ENCODE measurements at places on chromosomes 2 and 18. TPM values are rescaled to one million over a fixed set of nuclear protein-coding genes. Genes with fewer than 3 reads are reported as not detected.
A peak's percentile ranks its signal among the peaks of the same experiment; 100 is the strongest.

GRCh38 chr2:118856978-118857676, 9.7 kb upstream of the EN1 start:
- no peak for DNase-seq

- DNase-seq: no peak
These were observed 81.9 kb upstream of the COL5A2 start for GRCh38 chr2:189261431-189261841.

DNA sequence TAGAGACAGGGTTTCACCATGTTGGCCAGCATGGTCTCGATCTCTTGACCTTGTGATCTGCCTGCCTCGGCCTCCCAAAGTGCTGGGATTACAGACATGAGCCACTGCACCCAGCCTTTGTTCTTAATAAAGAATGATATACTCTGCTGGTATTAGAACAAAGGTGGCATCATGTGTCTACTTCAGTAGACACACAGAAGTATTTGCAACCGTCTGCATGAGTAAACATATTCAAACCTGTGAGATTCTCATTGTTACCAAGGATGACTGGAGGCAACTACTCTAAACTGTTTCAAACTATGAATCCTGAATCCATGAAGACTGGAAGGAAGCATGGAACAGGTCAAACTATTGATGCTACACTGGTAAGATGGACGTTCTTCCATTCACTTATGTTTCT, 32.1 kb downstream of the MBD2 start:
- DNase-seq: no peak

DNA sequence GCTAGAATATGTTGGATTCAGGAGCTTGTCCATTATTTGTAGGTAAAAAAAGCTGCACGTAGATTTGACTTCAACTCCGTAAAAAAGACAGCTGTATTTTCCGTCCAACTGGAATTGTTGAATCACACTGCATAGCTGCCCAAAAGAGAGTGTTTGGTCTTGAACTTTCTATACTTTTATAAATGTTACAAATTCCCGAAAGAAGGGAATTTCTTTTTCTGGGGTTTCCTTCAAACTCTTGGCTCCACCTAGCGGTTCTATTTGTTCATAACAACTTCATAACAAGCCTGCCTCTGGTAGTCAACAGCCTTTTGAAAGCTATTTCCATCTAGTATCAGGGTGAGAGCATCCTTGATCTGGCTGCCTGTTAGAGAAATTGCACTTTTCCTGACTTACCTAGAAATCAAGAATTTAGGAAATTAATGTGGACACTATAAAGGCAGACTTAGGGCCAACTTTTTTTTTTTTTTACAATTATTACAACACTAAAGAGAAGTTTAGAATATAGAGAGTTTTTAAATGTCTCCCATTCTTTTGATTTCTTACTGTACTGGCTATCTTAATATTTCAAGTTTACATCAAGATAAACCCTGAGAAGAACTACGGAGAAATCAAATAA, 48.1 kb downstream of the TMEM185B start:
- DNase-seq: peak; percentile 72

DNA sequence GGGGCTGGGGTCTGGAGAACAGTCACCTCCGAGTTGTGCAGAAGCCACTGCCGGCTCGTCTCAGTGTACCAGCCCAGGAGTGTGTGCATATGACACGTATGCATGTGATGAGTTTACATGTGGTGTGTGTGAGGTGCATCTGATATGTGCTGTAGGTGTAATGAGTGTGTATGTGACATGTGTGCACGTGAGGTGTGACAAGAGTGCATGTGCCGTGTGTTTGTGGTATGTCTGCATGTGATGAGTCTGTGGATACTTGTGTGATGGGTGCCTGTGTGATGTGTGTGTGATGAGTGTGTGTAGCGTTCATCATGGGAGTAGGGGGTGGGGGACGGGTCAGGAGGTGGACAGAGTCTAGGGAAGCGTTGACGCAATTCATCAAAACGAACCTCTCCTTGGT, 12.8 kb downstream of the NTSR2 start:
- DNase-seq: no peak

GRCh38 chr2:205401511-205401910, 280.8 kb upstream of the NRP2 start:
- no peak for DNase-seq

GRCh38 chr18:79070486-79070885, 1.3 kb downstream of the ATP9B start:
- DNase-seq: no peak

GRCh38 chr2:222871291-222871690, 10.5 kb downstream of the ACSL3 start:
- DNase-seq: no peak

DNA sequence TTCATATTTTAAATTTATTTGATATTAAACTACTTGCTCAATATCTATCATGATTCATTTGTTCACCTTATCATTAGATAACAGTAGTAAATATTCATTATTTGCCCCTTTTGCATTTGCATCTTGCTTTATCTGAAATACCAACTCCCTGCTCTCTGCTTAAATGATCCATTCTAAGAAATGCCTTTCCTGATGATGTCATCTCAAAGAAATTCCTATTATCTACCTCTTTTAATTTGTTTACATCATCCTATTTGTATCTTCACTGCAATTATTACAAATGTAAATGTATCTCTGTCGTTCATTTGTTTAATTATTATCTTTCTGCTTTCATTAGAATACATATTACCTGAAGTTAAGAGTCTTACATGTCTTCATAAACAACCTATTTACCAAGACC, 549.9 kb downstream of the CBLN2 start:
- DNase-seq: no peak

DNA sequence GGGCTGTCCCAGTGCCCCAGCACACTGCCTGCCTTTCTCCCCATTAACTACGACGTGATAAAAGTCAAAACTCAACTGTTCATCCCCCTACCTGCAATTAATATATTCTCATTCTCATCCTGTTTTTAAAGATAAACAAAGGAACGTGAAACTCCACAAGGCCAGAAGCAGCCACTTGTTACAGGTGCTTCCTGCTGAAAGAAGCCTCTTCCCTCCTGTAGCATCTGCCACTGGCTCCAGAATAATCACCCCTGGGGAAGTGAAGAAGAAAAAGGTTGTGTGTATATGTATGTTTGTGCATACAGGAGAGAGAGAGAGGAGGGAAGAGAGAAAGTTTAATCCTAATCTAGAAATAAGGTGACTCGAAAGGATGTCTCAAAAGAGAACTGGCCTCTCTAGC, 27.1 kb downstream of the KIAA2012 start:
- DNase-seq: no peak

- no peak for DNase-seq
These were observed 534.7 kb upstream of the RAB6C start for GRCh38 chr2:129444751-129445150.

DNA sequence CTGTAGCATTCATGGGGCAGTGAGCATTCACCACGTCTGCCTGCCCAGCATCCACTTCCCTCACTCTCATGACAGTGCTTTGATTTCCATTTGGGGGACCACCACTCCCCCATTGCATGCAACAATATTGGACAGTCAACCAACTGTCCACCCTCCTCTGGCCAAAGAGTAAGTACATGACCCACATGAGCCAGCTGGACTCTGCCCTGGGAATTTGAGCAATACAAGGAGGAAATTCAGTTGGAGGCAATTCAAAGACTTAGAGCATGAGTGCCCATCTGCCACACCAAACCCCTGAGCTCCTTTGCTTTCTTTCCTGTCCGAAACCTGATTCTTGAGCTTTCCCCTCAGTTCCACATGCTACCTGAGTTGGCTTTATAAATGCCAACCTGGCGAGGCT, 41.7 kb upstream of the PNO1 start:
- no peak for DNase-seq

GRCh38 chr18:41681138-41681880, 273.7 kb upstream of the PIK3C3 start:
- no peak for DNase-seq

- DNase-seq: no peak
These were observed 7.4 kb upstream of the B3GNT7 start for GRCh38 chr2:231387904-231388724.

GRCh38 chr2:180715044-180715443, 265.4 kb upstream of the UBE2E3 start:
- no peak for DNase-seq

DNA sequence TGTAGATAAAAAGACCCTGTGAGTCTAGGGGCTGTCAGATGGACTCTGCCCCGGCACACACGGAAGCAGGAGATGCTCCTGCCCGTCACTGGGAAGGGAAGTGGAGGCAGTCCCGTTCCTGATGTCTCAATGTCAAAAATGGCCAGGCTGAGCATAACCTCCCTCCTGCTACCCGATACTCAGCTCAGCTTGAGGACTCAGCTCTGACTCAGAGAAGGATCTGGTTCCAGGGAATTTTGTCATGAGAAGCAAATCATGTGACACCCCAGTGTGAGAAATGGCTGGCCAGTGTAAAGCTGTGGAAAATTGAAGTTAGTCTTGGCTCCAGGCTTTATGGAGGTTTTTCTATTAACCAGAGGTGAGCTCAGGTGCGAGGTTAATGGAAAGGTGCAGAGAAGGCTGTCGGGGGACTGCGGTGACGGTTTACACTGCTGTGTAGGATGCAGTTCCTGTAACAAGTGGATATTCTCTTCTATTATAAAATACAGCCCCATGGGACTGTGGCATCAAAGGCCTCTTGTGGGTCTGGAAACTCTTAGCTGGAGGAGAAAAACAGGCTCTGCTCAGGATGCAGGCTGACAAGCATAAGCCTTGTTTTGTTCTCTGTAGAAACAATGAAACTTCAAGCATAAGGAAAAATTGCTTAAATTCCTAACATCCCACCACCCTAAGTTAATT, 24.7 kb upstream of the AGAP1 start:
- DNase-seq: peak; percentile 47

DNA sequence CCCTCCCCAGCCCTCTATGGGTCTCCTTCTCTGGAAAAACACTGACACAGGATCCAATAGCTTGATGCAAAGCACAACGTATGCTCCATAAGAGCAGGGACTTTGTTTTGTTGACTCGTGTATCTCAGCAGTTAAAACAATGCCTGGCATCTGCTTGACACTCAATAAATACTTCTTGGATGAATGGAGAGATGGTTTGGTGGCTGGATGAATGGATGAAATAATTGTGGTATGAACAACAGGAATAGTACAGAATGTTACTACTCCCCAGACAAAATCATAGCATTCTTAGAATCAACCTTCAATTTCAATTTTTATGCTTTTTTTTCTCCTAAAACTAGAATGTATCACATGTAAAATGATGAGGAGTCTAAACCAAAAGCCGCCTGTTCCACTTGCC, 57.4 kb downstream of the KCNE4 start:
- DNase-seq: no peak

- no peak for DNase-seq
These were observed 233.3 kb downstream of the FHOD3 start for GRCh38 chr18:36530676-36531405.

- DNase-seq: no peak
These were observed 47.5 kb downstream of the PTGR3 start for GRCh38 chr18:75161256-75162028.

COBLL1 gene
- polyA plus RNA-seq: 17.5 TPM

PAIP2B gene
- polyA plus RNA-seq: 22.2 TPM

PSTPIP2 gene
- polyA plus RNA-seq: 2.2 TPM

SCN2A gene
- polyA plus RNA-seq: 44.1 TPM

CCDC74A gene
- polyA plus RNA-seq: 21.4 TPM

ITPRIPL1 gene
- polyA plus RNA-seq: 2.2 TPM

TRIB2 gene
- 205 TPM for polyA plus RNA-seq

GAL3ST2 gene
- 0.79 TPM for polyA plus RNA-seq

DOCK10 gene
- 65.7 TPM for polyA plus RNA-seq

HOXD11 gene
- 0.51 TPM for polyA plus RNA-seq

CRYGD gene
- polyA plus RNA-seq: 7.1 TPM

MPHOSPH10 gene
- polyA plus RNA-seq: 33.9 TPM
